ENCODE measurements at places on chromosomes 12 and 14.
A peak's percentile ranks its signal among the peaks of the same experiment; 100 is the strongest.

DNA sequence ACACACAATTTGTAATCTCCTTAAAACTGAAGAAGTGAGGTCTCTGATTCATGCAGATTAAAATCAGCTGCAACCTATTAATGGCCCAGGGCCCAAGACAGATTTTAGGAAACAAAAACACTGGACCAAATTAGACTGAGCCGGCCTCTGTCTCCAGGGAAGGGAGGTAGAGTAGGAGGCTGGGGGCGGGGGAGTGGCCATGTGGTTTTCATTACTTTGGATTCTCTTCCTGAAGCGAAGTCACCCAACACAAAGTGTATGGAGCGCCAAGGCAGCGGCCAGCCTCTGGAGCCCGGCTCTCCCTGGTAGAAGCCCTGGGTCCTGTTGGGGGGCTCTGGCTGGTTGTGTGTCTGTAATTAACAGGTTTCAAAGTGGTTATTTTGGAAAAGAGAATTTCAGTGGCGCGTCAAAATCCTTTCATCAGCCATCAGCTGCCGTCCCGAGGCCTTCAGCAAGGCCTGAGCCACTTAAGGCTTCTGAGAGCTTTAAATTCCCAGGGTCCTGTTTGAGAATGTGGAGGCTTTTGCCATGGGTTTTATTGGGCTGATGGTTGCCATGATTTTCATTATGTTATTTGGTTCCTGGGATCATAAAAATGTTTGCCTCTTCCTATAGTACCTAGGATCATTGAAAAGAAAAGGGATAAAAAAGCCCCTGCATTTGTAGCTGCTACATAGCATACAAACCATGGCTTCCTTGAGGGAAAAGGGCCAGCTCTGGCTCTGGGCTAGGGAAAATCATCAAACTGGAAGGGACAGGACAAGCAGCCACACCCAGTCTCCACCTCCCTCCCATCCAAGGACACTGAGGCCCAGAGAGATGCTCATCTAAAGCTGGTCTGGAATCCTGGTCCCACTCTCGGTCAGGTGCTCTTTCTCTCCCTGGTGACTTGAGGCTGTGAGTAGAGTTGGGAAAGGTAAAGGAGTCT is 282.4 kb downstream of the ZFP36L1 start:
- DNase-seq, result no peak

DNA sequence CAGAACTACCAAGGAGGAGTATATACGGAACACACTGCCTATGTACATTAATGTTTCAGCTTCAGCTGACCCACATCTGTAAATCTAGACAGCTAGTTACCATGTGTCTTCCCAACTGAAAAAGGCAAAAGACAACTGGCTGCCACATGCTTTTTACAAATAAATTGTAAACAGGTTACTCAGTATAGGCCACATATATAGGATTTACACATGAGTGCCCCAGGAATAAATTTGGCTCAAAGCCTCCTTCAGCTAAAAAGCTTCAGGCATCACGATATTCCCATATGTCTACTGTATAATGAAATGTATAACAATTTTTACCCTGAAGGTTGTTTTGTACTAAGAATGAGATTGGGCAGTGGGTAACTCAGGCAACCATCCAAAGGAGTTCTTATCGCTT is 175.9 kb upstream of the BMP4 start:
- no peak for DNase-seq

- no peak for DNase-seq
Measured at GRCh38 chr12:108589028-108589839, 8.7 kb downstream of the TMEM119 start.

- DNase-seq, result no peak
Measured at GRCh38 chr14:24418492-24418873, 11.0 kb downstream of the CBLN3 start.

GRCh38 chr14:33110737-33111443 is 172.2 kb downstream of the NPAS3 start:
- DNase-seq, result no peak

DNA sequence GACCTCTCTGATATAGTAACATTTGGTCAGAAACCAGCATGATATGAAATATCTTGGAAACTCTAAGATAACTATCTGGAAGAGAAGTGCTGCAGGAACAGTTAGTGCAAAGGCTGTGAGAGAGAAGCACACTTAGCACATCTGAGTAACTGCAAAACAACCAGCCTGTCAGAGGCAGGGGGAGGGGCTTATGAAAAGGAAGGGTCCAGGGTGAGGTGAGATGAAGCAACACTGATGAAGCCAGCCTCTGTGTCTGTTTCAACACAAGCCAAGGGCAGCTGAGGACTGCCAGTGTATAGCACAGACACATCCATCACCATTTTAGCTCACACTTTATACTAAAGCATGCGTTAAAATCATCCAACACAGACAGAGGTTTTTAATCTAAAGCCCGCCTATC is 37.4 kb upstream of the OVCH1 start:
- no peak for DNase-seq

DNA sequence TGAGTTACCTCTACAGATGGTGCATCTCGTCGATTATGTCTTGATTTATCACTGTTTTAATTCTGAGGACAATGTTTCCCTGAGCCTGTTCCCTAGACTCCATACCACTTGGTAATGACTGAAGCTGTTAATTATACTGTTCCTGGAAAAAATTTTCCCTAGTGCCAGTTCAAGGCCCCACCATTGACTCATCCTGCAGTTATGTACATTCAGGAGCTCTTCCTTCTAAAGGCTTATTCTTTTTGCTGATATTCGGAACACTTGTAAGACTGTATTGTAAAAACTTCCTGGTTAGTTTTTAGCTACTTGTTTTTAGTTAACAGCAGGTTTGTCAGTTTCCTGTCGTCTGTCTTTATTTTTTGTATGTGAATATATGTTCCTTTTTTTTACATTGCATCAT is 30.4 kb upstream of the PPP2R5E start:
- DNase-seq, result peak; percentile 38

- DNase-seq, result no peak
Measured at GRCh38 chr12:26906704-26907103, 31.1 kb downstream of the INTS13 start.

DNA sequence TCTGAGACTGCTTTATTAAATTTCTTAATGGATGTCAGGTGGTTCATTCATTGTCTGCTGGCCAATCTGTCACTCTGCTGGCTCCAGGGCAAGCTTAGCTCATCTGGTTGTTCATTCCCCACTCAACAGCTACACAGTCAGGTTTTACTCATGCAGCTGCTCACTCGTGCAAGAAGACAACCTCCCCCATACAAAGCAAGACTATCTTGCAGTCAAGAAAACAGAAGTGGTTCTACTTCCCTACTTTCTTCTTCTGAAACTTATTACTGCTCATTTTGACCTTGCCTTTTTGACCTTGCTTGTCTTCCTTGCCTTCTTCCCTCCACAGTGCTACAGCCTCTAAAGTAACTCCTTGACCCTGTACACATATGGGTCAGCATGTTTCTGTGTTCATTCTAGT is 277.9 kb downstream of the SSPN start:
- DNase-seq, result no peak

GRCh38 chr14:76760331-76761135 is 735 bp upstream of the VASH1 start:
- DNase-seq, result no peak

DNA sequence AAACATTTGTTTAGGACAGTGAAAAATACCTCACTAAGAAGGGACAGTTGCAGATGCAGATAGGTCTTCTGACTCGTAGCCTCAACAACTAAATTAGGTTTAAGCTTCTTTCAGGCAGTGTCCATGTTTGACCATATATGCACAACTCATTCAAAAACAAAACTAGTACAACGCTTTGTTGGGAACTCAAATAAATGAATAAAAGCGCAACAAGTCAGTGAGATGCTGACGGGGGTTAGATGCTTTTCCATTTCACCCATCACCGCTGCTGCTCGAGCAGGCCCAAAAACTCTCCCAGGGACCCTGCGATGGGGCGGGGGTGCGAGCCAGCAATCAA is 633 bp downstream of the RPAP3 start:
- DNase-seq, result no peak

- DNase-seq, result no peak
Measured at GRCh38 chr14:89890589-89890988, 63.9 kb downstream of the EFCAB11 start.

DNA sequence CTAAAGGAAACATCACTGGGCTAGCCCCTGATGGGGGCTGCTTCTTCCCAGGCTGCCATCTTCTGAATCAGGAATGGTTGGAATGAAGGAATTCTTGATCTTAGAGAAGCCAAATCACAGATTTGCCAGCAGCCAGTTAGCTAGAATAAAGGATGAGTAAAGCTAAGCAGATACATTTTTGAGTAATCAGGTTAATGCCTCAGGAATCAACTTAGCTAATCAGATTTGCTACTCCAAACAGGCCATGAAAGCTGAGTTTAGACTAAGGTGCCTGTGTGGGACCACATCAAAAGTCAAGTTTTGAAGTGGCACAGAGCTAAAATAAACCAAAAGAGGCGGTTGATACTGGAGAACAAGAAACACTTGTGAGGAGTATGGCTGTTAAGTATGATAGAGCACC is 28.8 kb upstream of the LMO3 start:
- DNase-seq, result no peak

GRCh38 chr14:99067927-99068326 is 204.1 kb downstream of the BCL11B start:
- no peak for DNase-seq

DNA sequence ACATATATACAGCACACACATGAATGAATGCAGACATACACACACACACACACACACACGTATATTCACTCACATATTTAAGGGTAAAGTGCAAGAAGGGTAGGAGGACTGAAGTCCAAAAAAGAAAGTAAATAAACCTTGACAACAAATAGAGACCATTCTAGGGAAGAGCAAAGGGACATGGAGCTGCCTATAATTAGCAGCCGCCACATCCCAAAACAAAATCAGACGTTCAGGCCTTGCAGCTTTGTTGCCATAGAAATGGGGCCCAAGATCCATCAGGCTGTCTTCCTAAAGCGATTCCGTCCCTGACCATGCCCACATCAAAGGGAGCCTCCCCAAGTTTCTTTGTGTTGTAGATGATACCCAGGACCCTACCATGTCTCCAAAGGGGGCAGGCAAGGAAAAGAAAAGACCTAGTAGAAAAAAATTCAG is 703.5 kb upstream of the TBX3 start:
- no peak for DNase-seq

- no peak for DNase-seq
Measured at GRCh38 chr14:65198346-65198745, 96.0 kb upstream of the MAX start.

GRCh38 chr14:89058697-89059096 is 234.2 kb downstream of the TTC8 start:
- no peak for DNase-seq

GRCh38 chr12:93366422-93366821 is 11.3 kb upstream of the NUDT4 start:
- DNase-seq, result no peak

Data from trophoblast cell (in vitro differentiated cells and primary cell).